Large intestine (tissue), 12 donors: ENCODE measurements at places on chromosomes 6 and 20. TPM values are rescaled to one million over a fixed set of nuclear protein-coding genes. Genes with fewer than 3 reads are reported as not detected.

DNA sequence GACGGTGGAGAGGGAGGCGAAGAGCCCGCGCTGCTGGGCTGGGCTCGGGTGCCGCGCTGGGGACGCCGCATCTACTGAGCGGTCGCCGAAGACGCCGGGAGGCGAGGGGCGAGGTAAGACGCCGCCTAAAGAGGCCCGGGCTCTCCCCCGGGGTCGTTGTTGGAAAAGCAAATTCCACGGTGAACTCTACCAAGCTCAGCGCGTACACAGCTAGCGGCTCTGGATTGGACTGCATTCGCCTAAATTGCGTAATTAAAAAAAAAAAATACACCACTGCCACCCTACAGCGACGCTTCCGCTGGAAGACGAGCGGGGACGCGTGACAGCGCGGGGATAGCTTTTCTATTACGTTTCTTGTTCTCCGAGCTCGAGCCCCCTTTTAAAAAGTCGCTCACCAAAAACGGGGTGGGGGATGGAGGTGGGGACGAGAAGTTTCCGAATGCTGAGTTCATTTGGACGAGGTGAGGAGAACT, 92.0 kb upstream of the PRDM1 start:
- DNase-seq = peak; percentile 51

- no peak for DNase-seq
These were observed 60.8 kb downstream of the MDN1 start for GRCh38 chr6:89758830-89759229.

DNA sequence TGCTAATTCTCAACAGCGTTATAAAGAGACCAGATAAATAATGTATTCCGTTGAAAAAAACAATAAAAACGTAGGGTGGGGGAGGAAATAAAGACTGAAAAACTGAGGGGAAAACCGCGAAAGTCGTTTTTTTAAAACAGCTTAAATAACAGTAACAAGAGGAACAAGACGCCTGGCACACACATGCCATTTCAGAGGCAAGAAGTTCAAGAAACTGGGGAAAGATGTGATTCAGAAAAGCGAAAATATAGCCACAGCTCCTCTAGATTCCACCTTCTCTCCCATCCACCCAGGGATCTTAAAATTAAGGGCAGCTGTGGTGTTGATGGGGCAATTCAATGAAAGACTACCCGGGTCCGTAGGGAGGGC, 1.3 kb downstream of the EPB41L2 start:
- DNase-seq = no peak

The FAM83C gene
- polyA plus RNA-seq = 0.01 TPM

DNA sequence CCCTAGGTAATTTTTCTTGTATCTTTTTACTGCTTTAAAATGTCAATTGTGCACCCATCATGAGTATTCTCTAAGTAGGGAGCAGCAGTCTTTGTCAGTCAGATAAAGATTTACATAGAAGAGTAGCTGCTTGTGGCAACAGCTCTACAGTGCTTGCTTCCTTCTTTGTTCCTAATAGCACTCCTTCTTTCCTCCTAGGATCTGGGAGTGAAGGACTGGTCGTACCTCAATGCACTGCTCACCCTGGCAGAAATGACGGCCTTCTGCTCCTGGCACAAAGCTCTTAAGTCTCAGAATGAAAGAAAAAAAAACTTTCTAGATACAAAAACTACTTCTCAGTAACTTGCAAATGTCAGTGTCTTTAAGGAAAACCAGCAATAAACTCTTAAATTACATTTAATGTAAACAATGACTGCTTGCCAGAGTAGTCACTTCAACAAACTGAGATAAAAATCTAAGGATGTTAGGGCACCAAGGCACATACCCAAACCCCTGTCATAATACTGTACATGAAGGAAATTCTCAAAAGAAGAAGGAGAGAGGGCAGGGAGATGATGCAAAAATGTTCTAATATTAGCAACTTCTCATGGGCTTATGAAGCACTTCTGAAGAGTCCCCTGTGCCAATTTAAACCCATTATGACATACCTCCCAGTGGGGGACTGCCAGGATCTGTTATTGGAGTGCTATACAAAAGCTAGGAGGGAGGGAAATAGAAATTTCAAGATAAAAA, 34.0 kb downstream of the NCOA6 start:
- DNase-seq = no peak

DNA sequence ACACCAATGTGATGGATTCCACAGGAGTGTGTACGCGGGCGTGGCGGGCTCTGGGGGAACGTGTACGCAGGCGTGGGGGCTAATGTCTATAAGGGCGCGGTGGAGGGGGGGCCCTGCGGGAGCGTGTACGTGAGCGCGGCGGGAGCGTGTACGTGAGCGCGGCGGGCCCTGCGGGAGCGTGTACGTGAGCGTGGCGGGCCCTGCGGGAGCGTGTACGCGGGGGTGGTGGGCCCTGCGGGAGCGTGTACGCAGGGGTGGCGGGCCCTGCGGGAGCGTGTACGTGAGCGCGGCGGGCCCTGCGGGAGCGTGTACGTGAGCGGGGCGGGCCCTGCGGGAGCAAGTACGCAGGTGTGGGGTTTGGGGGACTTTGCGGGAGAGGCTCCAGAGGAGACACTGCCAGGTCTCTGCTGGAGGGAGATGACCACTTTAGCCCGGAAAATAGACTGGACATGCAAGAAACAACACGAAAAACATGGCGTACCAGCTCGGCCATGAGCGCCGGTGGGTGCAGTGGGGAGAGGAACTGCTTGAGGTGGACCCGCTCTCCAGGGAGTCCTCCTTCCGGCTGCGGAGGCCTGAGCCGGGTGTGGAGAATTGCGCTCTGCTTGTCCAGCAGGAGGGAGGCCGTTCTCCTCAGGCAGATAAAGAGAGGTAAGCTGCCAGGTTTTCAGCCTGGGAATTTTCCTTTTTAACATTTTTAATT, 27.8 kb upstream of the SMOC2 start:
- no peak for DNase-seq

The PAK5 gene
- 1.6 TPM for polyA plus RNA-seq

DNA sequence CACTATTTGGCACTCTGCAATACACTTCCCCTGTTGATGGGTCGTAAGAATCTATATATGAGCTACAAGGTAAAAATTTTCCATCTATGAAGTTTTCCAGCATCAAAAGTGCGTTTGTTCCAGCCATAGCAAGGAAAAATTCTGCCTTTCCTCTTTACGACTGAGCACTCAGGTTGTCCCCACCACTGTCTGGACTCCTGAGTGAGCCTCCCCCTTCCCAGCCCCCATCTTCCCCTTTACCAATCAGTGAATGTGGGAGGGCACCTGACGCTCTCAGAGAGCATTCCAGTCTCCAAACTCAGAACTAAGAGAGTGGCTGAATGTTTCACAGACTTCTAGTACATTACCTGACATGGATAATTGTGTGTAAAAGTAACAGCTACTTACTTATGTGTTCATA, at the start of gene ALDH8A1:
TSS of gene ALDH8A1 (minus strand) at position 175 of the 400 bp plus-strand sequence. CDS start at position 127, 48 bp downstream.
- DNase-seq = no peak

- DNase-seq = no peak
These were observed 67.4 kb downstream of the BTBD9 start for GRCh38 chr6:38572186-38572813.

The CNBD2 gene
- 5.5 TPM for polyA plus RNA-seq

- DNase-seq = peak; percentile 14
These were observed 61.5 kb downstream of the TFAP2C start for GRCh38 chr20:56690531-56691175.

The PTP4A1 gene
- polyA plus RNA-seq = 87.9 TPM

GRCh38 chr6:142842418-142843261, 102.3 kb downstream of the HIVEP2 start:
- no peak for DNase-seq

- no peak for DNase-seq
These were observed 41.1 kb downstream of the SLC13A3 start for GRCh38 chr20:46610145-46610544.

DNA sequence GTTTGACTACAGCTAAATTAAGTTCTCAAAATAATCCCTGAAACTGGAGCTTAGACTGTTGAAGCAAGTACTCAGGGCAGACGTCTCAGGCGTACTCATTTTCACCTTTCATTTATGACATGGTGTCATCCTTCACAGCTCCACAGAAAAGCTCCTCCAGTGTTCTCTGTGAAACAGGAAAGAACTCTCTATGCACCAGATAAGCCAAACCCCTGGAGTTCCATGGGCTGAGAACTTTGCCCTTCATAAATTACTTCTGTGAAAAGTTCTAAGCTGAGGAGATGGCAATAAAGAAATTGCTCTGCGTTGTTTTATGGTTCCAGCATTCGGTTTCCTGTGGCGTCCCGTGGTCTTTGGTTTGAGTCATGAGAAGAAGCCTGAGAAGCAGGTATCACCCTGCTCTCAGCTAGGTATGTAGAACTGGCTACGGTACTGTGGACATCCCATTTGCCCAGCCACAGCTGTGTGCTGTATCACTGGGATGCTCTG, 20.2 kb upstream of the RREB1 start:
- peak; percentile 92 for DNase-seq

The VSX1 gene
- 0.03 TPM for polyA plus RNA-seq

The CBFA2T2 gene
- 29.1 TPM for polyA plus RNA-seq

- DNase-seq = no peak
These were observed at the start of gene FNDC11 for GRCh38 chr20:63553933-63554290. Gene FNDC11 (plus strand): TSS chr20:63554159. CDS start chr20:63555664, 1,505 bp downstream.

DNA sequence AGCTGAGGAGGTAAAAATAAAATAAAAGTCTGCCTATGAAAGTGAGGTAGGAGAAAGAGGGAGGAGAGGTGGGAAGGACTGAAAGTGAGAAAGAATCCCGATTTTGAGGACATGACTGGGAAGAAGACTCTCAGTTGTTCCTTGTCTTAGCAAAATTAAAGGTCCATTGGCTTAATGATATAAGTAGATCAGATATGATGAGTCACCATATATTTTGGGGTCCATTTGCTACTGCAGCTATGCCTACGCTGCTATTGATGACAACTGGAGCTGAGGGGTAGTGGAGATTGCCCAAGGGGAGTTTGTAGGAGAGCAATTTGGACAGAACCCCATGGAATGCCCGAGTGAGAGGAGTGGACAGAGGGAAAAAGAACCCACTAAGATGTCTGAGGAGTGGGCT, 15.1 kb upstream of the SLC22A3 start:
- no peak for DNase-seq

DNA sequence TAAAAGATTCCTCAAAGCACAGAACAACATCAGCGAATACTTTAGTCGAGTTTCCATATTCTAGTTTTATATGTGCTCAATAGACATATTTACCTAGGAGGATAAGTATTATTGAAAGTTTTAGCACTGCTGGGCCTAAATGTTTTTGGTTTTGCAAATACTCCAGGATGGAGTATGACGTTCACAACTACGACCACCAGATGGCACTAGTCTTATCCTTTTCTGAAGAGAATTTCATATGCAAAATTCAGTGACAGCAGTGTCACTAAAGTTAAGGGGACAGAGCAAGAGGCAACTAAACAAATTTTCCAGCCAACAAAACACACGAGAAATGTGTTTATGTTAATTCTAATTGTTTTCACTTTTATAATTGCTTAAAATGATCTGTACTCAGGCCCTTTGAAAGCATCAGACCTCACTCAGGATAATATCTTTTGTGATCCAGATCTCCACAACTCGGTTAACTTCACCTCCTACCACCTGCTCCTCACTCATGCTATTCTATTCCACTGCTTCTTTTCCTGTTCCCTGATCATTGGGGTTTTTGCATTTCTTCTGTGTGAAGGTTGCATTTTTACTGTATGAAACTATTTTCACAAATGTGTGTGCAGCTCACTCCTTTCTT, 220.8 kb downstream of the TRDN start:
- peak; percentile 9 for DNase-seq

GRCh38 chr6:139198529-139199288, 63.8 kb downstream of the HECA start:
- DNase-seq = no peak

The ADGRF4 gene
- polyA plus RNA-seq = 1.2 TPM

The KIAA0408 gene
- polyA plus RNA-seq = 11.2 TPM

- no peak for DNase-seq
These were observed 486.1 kb downstream of the QKI start for GRCh38 chr6:163900570-163900969.

DNA sequence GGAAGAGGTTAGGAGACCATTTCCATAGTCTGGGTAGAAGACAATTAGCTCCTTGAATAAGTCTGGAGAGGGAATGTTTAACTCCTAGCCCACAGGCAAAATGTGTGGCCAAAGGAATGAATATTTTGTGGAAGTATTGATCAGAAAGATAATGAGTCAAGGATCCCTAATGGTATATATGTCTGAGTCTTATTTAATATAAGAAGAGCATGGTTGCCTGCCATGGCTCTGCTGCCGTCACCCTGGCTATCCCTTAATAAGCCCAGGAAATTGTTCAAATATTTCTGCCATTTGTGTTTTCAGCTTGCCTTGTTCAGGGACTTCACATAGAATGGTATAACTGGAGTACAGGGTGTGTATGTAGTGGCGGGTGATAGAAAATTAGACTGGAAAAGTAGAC, 18.1 kb upstream of the CALHM6 start:
- no peak for DNase-seq

The BEND3 gene
- 4.9 TPM for polyA plus RNA-seq

DNA sequence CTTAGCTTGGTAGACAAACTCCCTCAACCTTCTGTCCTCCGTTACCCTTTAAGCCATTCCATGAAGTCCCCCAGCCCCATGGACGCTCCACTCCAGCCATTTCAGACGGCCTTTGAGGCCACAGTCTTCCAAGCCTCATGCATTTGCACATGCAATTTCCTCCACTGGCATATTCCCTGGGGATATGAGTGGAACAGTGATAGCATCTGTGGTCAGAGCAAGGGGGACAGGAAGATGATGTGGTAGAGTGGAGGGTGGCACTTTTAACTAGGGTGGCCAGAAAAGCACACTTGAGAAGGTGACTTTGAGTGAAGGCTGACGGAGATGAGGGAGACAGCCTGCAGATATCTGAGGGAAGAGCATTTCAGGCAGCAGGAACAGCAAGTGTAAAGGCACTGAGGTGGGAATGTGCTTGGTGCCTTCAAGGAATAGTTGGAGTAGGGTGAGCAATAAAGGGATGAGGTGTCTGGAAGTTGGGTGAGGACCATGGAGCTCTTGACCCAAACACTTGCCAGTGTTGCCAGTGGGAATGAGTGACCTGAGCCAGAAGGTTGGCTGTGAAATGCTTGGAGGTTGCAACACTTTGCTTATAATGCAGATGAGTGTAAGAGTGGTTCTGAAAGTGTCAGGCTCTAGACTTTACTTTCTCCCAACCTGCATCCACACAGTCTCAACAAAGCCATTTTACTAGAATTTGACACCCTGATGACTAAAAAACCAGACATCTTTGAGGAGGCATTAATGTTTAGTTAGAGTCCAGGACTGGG, 275.6 kb upstream of the SUPT3H start:
- no peak for DNase-seq

DNA sequence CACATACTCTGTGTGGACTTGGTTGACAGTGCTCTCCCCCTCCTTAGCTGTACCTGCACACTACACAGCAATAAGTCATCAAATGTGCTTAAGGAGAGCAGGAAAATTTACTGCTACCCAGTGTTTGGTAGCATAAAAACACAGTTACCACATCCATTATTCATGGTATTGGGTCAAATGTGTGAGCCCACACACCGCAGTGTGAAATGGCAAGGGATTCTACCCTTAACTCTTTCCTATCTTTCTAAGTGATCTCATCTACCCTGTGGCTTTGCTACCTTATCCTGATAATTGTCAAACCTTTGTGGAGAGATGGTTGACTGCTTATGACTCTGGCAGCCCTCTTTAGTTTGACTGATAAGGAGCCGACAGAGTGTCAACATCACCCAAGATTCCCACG, 47.6 kb downstream of the STX11 start:
- no peak for DNase-seq
